ENCODE measurements at places on chromosomes 5 and 9.

DNA sequence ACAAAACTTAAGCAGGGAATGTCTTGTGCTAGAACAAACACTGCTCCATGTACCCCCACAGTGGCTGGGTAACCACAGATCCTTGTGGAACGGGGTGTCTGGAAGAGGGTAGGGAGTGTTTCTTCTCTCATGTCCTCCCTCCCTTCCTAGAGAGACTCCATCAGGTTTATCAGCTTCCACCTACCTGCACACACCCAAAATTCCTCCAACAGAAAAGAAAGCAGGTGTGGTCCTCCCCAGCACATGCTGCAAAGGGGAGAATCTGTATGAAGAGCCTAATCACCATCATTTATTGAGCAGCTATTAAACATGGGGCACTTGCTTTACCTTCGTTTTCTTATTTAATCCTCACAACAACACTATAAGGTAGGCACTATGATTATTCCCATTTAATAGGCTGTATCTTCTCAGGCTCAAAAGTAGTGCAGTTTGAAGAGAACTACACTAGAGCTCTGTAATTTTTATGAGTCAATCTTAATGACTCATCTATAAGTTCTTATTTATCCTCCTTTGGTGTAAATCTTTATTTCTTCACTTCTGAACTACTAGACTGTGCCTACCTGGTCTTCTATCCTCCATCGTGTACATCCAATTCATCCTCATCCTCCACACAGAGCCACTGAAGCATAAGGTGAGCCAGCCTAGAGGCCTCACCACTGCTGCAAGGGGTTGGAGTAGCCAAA lies 31.6 kb downstream of the C9orf40 start:
- DNase-seq, result no peak

DNA sequence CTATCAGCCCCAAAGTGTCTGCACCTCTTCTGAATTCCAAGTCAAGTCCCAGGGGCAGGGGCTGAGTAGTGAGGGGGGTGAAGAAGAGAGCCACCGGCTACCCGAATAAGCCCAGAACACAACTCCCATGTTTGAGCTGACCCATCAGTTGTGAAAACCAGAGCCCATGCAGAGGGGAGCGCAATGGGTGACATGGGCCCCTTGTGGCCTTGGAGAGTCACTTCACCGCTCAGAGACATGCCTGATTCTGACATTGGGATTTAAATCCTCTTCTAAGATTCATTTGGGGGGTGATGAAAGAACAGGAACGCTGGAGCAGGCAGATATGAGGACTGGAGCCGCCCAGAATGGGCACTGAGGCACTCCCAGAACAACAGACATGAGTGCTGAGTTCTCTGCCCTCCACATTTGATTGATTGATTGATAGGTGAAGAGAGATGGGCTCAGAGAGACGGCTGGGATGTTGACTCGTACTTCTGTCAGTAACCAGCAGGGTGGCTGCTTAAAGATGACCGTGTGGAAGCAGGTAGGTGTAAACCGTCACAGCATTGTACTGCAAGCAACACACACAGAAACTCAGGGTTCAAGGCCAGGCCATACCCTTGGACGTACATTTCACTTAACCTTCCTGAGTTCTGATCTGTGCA lies 74.3 kb downstream of the GPR21 start:
- DNase-seq, result no peak

- DNase-seq, result no peak
These were observed 58.7 kb downstream of the DPYSL3 start for GRCh38 chr5:147451193-147451592.

GRCh38 chr5:10634050-10634449 lies 70.2 kb downstream of the ANKRD33B start:
- no peak for DNase-seq

GRCh38 chr9:89366711-89367110 lies 48.4 kb downstream of the SECISBP2 start:
- DNase-seq, result no peak

All from activated T-cell treated with anti-CD3 and anti-CD28 coated beads for 4 hours (primary cell).